Activated T-helper 1 cell treated with Interleukin-2 at 50 U/mL for 16 hours (primary cell): ENCODE measurements at places on chromosomes 13 and 19.

- no peak for DNase-seq
Measured at GRCh38 chr13:50275392-50276063, 260.3 kb downstream of the KCNRG start.

- no peak for DNase-seq
Measured at GRCh38 chr19:14476673-14477401, 1.7 kb upstream of the PTGER1 start.

GRCh38 chr19:55386493-55386971 lies 800 bp downstream of the RPL28 start:
- DNase-seq: no peak

- no peak for DNase-seq
Measured at GRCh38 chr13:92260363-92260762, 861.9 kb downstream of the GPC5 start.

GRCh38 chr19:35037716-35038622 lies 3.6 kb upstream of the HPN start:
- no peak for DNase-seq

DNA sequence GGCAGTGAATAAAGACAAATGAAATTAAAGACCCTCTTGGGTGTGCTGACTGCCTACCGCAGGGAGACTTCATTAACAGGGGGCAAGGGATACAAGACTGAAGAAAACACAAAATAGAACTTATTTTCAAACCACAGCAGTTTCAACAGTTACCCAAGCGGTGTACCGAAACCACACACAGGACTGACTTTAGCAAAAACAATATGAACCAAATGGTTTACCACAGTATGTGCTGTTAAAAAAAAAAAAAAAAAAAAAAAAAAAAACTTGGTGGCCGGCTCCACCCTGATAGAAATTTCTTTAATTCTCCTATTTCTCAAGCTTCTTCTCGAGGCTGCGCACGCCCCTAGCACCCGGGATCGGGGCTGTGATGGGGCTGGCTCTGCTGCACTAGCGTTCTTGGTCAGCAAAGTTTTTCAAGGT lies 42.6 kb downstream of the KLF2 start:
- no peak for DNase-seq
